ENCODE measurements at places on chromosomes 2 and 18.

GRCh38 chr2:135874777-135875365, 1.4 kb downstream of the MCM6 start:
- DNase-seq: no peak

GRCh38 chr18:26719896-26720295, 145.6 kb downstream of the AQP4 start:
- DNase-seq: no peak

DNA sequence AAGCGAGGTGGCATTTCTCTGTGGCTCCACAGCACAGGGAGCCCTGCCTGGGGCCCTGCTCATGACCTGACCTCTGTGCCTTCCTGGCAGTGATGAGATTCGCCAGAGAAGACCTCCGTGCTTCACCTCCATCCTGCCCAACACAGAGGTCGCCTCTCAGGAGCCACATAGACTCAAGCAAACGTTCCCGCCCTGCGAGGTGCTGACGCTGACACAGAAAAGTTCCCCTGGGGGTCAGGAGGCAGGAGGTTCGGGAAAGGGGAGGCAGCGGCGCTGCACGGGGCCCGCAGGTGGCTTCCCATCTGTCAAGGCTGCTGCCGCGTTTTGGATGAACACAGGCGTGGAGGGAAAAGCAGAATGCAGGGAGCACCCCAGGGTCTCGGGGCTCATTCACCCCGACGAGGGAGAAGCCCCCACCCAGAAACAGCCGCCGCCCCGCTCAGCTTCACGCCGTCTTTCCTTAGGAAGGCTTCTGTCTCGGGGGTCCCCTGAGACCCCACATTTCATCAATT, 579.6 kb upstream of the SALL3 start:
- DNase-seq: no peak

DNA sequence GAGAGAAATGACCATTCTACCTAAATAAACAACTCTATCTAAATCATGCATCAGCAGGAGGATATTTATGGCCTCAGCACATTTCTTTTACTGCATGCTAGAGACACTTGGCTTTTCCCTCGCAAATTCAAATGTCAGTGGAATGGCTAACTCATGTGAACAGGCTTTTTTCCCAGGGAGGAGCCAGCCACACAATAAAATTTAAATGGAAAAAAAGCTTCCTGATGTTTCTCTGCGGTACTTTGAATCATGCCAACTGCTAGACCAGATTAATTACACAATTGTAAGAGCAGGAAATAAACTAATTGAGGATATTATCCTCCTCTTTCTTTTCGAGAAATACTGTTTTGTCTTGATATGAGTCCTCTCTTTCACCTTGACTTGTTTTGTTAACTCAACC, 676.3 kb downstream of the IRS1 start:
- DNase-seq: no peak

DNA sequence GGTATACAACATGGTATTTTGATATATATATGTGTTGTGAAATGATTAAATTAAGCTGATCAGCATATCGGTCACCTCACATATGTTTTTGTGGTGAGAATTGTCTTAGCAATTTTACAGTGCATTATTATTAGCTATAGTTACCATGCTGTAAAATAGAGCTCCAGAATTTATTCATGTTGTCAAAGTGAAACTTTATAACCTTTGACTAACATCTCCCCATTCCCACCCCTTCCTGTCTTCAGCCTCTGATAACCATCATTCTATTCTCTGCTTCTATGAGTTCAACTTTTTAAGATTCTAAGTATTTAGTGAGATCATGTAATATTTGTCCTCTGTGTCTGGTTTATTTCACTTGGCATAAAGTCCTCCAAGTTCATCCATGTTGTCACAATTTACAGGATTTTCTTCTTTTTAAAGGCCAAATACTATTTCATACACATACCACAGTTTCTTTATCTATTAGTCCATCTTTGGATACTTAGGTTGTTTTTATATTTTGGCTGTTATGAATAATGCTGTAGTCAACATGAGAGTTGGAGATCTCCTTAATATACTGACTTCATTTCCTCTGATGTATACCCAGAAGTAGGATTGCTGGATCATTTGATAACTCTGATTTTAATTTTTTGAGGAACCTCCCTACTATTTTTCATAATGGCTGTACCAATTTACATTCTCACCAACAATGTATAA, 30.3 kb downstream of the NCOA1 start:
- no peak for DNase-seq

All from stimulated activated CD4-positive, alpha-beta T cell treated with anti-CD3 and anti-CD28 coated beads, Interleukin-4, amount 100 ng/mL, for 4 hours (primary cell).